ENCODE measurements at places on chromosomes 13 and 19.

GRCh38 chr13:78609464-78610205, 6.3 kb upstream of the POU4F1 start:
- DNase-seq: no peak

GRCh38 chr19:48969276-48970138, 4.4 kb downstream of the FTL start:
- DNase-seq: no peak

- DNase-seq: no peak
Measured at GRCh38 chr19:45498411-45499195, at the start of gene PPM1N. TSS of gene PPM1N (plus strand) at chr19:45498443. CDS start at chr19:45498473, 30 bp downstream.

DNA sequence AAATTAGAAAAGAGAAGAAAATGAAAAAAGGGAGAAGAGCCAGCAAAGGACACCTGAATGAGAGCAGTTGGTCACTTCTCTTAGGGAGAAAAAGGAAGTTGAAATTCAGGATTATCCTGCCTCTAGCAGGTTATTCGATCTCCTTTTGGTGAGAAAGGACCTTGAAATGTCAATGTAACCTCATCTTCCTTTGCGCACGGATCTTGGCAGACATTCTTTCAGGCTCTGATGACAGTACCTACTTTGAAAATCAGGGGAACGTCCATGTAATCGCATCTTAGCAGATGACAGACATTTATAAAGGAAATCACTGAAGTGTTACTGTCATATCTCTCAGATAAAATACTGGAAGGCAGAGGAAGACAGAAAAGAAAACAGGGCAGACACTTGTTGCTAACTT, 36.7 kb downstream of the FRY start:
- no peak for DNase-seq

- no peak for DNase-seq
Measured at GRCh38 chr13:54183728-54184127, 1155.1 kb downstream of the OLFM4 start.

DNA sequence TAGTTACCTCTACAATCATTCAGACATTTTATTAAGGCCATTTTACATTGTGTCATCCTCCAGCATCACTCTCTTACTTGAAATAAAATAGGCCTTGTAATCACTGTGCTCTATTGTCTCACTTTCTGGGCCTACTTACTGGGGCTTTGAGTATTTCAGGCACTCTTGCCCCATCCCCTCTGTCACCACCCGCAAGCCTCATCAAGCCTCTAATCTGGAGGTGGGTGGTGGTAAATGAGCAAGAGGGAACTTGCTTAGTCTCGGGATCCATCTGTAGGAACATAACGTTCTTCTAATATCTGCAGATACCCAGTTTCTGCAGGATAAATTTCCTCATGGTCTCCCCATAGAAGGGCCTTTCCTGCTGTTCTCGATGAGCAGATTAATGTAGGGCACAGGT, 19.4 kb upstream of the GPR18 start:
- no peak for DNase-seq

DNA sequence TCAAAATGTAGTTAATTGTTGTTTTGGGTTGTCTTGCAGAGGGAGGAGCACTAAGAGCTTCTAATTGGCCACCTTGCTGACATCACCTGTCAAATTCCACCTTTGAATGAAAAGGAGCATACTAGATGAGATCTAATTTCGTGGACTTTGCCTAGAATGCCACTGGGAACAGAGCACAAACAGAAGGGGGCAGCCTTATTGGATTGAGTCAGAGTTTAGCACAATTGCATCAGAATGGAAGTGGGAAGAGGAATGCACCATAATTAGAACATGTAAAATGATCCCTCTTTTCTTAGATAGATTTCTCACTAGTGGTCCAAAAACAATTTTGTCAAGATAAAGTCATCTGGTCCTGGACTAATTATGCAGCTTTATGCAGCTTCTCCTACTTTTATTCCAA, 1552.2 kb downstream of the PCDH9 start:
- no peak for DNase-seq

DNA sequence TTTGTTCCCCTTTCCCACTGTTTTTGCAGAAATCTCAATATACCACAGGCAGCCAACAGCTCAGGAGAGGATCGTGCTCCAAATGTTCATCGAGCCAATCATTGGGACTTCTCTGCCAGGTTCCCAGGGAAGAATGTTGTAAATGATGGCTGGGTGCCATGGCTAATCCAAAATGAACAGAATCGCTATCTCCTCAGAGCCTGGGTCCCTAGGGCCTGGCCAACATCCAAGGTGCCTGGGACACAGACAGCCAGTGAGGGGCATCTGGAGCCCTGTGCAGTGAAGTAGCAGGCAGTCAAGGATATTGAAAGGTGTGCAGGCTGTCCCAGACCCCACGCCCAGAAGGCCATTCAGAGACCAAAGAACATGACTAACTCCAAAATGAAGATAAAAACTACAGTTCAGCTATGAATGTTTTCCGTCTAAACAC, 37.8 kb downstream of the BRD4 start:
- no peak for DNase-seq

DNA sequence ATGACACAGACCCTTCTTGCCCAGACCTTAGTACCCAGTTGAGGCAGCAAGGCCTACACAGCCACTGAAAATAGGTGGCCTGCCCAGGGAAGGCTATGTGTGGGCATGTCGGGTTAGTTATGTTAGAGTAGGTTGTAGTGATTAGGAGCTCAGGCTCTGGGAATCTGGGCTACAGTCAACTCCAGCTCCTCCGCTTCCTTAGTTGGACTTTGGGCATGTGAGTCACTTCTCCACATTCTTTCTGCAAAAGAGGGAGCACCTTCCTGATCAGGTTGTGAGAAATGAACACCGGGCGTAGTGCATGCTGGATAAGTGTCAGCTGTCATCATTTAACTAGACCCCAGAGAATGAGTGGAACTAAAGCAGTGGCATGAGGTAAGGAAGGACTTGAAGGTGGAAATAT, 64.8 kb downstream of the ARHGAP35 start:
- DNase-seq: no peak

DNA sequence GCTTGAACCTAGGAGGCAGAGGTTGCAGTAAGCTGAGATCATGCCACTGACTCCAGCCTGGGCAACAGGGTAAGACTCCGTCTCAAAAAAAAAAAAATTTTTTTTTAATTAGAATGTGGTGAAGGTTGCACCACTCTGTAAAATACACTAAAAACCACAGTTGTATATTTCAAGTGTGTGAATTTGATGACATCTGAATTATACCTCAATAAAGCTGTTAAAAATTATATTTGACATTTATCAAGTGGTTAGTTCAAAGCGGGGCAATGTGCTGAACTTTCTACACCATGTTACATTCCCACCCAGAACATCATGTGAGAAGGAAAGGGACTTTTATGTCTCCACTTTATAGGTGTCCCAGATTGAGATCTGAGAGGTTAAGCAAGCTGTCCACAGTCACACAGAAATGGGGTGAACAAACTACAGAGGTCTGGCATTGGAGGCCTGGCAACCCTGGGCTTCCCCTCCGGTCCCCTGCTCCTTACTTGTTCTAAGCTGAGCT, 5.9 kb upstream of the S1PR5 start:
- DNase-seq: no peak

- no peak for DNase-seq
Measured at GRCh38 chr19:4455719-4456475, 1.7 kb downstream of the UBXN6 start.

DNA sequence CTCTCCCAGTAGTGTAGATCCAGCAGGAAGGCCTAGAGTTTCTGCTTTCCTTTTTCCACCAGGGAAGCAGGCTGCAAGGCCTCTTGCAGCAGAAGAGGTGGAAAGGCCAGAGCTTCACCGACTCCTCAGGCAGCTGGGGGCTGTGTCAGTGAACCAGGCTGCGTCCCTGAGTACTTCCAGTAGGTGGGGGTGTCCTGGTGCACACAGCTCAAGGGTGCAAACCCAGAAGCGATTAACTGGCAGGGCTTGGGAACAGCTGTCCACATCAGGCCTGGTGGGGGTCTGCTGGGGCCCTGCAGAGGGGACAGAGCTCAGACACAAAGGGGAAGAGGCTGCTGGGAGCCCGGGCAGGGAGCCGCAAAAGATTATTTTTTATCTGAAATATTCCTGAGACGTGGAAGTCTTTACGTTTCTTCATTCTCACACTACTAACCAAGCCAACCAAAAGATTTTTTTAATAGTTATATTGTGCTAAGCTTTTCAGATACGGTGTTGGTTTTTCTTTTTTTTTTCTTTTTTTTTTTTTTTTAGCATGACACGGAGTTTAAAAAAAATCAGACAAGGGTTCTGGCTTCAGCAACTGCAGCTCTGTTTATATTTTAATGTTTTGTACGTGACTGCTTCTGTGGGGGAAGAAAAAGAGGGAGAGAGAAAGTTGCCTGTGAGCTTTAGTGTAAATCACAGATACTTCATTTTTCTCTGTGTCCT, 11.0 kb downstream of the TSHZ3 start:
- DNase-seq: no peak
